ENCODE measurements at places on chromosomes 6 and 20.

DNA sequence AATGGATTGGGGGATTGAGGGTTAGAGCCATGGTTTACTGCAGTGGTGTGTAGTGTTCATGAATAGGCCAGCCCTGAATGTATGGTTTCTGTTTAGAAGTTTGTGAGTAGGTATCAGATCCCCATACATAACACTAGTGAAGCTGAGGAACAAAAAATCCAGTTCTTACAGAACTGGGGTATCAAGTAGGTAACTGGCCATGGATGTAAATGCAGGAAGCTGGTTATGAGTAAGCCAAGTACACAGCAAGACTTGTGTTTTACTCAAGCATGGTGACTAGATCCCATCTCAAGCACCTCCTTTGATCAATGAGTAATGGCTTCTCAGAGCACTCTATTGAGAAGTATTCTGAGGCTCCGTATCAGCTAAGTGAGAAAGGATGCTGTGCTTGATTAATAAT is 613.7 kb upstream of the FLRT3 start:
- DNase-seq = no peak

DNA sequence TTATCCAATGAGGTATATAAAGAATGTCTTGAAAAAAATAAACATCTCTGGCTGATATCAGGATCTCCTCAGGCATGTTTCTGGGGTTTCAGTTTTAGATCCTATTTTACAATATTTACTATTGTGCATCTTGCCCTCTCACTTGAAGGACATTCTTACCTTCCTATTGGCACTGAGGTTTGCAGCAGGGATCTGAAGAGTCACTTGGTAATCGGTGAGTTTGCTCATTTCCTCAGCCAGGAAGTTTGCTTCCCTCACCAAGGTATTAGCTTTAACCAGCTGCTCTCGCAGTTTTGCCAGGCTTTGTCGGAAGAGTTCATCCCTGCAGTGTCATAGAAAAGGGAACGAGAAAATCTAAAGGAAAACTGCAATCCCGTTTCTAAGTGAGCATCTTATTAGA is 101.9 kb upstream of the NUP153 start:
- no peak for DNase-seq

DNA sequence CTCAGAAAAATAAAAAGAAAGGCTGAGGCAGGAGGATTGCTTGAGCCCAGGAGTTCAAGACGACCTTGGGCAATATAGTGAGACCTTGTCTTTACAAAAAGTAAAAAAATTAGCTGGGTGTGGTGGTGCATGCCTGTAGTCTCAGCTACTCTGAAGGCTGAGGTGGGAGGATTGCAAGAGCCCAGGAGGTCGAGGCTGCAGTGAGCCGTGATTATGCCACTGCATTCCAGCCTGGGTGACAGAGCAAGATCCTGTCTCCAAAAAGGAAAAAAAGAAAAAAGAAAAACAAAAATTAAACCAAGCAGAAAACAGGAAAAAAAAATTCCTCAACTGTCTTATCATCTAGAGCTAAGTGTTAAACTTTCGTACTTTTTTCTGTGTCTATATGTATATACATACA is 12.4 kb upstream of the SRSF3 start:
- no peak for DNase-seq

- no peak for DNase-seq
These were observed 157.9 kb downstream of the OGFRL1 start for GRCh38 chr6:71446470-71446869.

- no peak for DNase-seq
These were observed 117.8 kb downstream of the WDR27 start for GRCh38 chr6:169583886-169584541.

DNA sequence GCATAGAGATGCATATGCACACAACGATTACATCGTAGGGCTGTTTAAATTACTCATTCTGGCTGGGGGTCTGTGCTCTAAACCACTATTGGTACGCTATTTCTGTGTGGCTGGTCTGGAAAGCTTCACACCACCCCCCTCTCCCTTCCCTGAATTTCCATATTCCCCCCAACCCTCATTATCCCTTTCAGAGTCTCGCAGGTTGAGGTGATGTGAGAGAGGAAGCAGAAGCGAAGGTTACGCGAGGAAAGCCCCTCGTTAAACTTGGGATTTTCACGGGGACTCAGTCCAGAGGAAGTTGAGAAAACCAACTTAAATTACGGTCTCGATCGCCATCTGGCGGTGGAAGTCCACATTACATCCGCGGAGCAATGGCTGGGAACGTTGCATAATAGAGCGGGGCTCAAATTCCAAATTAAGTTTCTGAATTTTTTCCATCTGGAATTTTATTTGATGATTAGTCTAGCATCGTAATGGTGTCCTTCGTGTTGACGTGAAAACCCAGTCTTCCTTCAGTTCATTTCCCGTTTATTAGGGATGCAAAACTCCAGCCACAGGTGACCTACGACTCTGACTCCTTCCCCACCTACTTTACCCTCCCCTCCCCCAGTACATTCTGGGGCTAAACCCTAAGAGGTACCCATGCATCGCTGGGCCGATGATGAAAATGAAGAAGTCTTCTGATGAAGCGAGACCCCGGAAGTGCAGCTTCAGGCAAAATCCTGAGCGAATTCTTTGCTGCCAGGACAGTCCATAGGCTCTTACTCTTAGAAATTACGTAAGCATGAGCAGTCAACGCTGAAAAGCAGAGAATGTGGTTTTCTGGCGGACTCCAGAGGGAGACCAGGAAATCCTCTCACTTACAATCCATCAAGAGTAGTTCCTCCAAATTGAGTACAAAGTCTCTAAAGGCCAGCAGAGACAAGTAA is 19.7 kb downstream of the HLA-DOB start:
- peak; percentile 33 for DNase-seq

DNA sequence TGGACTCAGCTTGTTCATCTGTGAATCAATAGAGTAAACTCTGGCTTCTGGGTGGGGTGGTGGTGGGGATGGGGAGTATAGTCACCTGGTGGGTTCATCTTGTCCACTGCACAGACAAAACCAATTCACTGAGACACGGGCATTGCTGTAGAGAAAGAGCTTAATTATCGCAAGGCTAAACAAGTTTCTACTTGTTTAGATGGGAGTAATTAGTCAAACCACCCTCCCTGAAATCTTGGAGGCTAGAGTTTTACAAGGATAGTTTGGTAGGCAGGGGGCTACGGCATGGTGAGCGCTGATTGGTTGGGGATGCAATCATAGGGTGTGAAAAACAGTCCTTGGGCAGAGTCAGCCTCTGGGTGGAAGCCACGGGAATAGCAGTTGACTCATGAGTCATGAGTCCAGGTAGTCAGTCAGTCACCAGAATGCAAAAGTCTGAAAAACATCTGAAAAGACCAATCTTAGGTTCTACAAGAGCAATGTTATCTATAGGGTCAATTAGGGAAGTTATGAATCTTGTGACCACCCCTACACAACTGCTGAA is 77.8 kb downstream of the STMND1 start:
- no peak for DNase-seq

GRCh38 chr20:58102744-58103516 is 125.5 kb downstream of the ANKRD60 start:
- no peak for DNase-seq

DNA sequence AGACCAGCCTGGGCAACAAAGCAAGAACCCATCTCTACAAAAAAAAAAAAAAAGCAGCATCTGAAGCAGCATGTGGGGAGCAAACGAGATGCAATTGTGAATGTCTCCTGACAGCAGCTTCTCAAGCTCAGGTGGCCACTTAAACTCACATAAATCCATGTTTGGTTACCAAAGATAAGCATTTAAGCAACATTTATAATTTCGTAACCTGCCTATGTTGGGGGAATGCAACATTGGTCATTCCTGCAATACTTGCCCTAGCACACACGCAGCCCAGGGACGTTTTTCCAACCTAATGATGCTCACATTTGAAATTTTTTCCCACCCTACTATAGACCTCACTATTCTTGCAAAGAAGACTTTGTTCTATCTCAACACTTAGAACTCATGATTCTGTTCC is 113.3 kb downstream of the ZFP64 start:
- no peak for DNase-seq

- no peak for DNase-seq
These were observed 125.7 kb downstream of the TCP11 start for GRCh38 chr6:35015476-35015875.

- no peak for DNase-seq
These were observed 3.5 kb downstream of the RNF8 start for GRCh38 chr6:37357288-37357687.

- no peak for DNase-seq
These were observed 111.9 kb downstream of the ARMC2 start for GRCh38 chr6:108959972-108960582.

DNA sequence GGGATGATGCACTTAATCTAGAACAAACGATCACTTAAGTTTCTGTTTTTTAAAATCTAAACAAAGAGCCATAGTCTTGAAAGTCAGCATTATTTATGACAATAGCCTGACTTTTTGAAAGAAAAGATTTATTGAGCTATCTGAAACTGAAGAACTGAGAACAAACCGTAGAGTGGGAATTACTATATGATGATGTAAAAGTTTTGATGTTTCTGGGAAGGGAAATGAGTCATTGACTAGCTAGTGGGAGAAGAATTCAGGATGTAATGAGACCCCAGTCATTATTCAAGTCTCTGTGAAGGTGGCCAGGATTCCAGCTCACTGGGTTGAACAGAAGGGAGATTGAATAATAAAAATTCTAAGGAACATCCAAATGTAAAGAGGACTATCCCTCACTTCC is 83.4 kb upstream of the FABP7 start:
- no peak for DNase-seq

GRCh38 chr6:64988148-64988547 is 718.9 kb downstream of the EYS start:
- no peak for DNase-seq

DNA sequence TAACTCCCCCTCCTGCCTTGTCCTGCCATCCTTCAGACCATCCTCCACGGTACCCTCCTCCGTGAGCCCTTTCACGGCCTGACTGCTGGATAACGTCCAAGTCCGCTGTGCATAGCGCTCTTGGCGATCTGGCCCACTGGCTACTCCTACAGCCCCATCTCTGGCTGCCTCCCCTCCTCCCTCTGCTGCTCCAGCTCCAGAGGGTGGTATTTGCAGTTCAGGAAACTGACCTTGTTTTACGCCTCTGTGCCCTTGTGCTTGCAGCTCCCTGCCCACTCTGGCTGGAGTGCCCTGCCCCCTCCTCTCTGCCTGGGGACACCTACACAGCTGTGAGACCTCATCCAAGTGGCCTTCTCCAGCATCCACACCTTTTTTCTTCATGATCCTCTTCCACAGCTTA is 6.5 kb upstream of the RREB1 start:
- no peak for DNase-seq

- no peak for DNase-seq
These were observed 47.6 kb downstream of the SCGN start for GRCh38 chr6:25699649-25700048.

GRCh38 chr20:32537657-32538525 is 47.2 kb downstream of the NOL4L start:
- DNase-seq = no peak

Data from stimulated activated CD8-positive, alpha-beta memory T cell treated with anti-CD3 and anti-CD28 coated beads, Interleukin-15, amount 100 ng/mL, for 4 hours (primary cell).